ENCODE measurements at places on chromosomes 3 and 15. TPM values are rescaled to one million over a fixed set of nuclear protein-coding genes. Genes with fewer than 3 reads are reported as not detected.

CNTN4 gene
- total RNA-seq: 1.4 TPM

SNX22 gene
- total RNA-seq: 6.5 TPM

PRTG gene
- total RNA-seq: 1.3 TPM

SPTSSB gene
- total RNA-seq: 0.11 TPM

BRPF1 gene
- 9.3 TPM for total RNA-seq

CXCR6 gene
- total RNA-seq: 0.72 TPM

GRCh38 chr15:85633859-85634258 is 160.9 kb downstream of the KLHL25 start:
- no peak for DNase-seq
- H3K4me3 ChIP-seq: no peak overlapping the region
- no peaks in the 10 kb centered on the region for H3K27me3 ChIP-seq
- H3K36me3 ChIP-seq: peaks cover 13% of the 10 kb centered on the region

- no peaks in the 10 kb centered on the region for H3K36me3 ChIP-seq
- no peaks in the 10 kb centered on the region for H3K27me3 ChIP-seq
- H3K27ac ChIP-seq: no peak overlapping the region
These were observed 169.8 kb upstream of the ROBO1 start for GRCh38 chr3:79937567-79937966.

- no peak overlapping the region for H3K4me3 ChIP-seq
- H3K36me3 ChIP-seq: no peaks in the 10 kb centered on the region
- H3K27ac ChIP-seq: no peak overlapping the region
- no peak for DNase-seq
- H3K27me3 ChIP-seq: no peaks in the 10 kb centered on the region
These were observed 61.2 kb upstream of the MCF2L2 start for GRCh38 chr3:183489455-183490210.

GRCh38 chr15:77070495-77071304 is at the start of gene TSPAN3:
Gene TSPAN3, minus strand, starts transcription at chr15:77071109. Its CDS starts 155 bp downstream, at chr15:77070954.
- H3K36me3 ChIP-seq: no peaks in the 10 kb centered on the region
- peak within 1 kb of the TSS; percentile 83 for H3K27ac ChIP-seq

DNA sequence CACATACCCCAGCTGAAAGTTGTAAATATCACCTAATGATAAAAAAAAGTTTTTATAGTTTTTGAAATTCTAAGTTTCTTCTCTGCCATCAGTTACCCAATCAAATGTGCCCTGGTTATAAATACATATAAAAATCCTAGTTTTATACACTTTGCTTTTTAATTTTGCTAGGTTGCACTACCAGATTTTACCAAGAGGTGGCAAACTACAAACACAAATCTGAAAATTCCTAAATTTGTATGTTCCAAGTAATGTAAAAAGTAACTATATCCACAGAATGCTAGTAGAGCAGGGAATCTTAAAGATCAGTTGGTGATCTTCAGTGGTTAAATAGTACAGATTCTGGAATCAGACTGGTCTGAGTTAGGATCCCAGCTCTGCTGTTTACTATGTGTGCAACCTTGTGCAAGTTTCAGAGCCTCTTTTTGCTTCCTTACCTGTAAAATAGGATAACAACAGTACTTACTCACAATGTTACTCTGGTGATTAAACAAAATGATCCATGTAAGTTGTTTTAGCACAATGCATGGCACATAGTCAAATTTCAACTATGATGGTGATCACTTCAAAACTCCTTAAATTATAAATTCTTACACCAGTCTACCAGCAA is 11.0 kb downstream of the TRPM7 start:
- peaks cover 11% of the 10 kb centered on the region for H3K4me1 ChIP-seq
- no peaks in the 10 kb centered on the region for H3K27me3 ChIP-seq

DNA sequence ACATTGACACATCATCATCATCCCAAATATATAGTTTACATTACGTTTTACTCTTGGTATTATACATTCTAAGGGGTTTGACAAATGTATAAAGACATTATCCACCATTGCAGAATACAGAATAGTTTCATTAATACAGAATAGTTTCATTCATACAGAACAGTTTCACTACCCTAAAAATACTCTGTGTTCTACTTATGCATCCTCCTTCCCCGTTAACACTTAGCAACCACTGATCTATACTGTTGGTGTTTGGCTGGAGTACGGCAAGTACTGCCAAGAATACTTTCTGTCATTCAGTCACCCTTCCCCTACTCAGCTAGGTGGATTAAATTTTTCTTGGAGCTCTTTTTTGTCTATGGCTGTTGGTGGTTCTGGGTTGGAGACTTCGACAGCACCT is 33.4 kb downstream of the LEKR1 start:
- H3K4me1 ChIP-seq: no peaks in the 10 kb centered on the region
- no peaks in the 10 kb centered on the region for H3K27me3 ChIP-seq
- H3K36me3 ChIP-seq: no peaks in the 10 kb centered on the region
- H3K27ac ChIP-seq: no peak overlapping the region
- no peak overlapping the region for H3K4me3 ChIP-seq
- DNase-seq: no peak

GRCh38 chr15:58043192-58043903 is 22.2 kb downstream of the ALDH1A2 start:
- H3K4me3 ChIP-seq: no peak overlapping the region
- no peak overlapping the region for H3K27ac ChIP-seq
- H3K36me3 ChIP-seq: no peaks in the 10 kb centered on the region
- DNase-seq: no peak
- no peaks in the 10 kb centered on the region for H3K27me3 ChIP-seq

GRCh38 chr15:36590838-36591237 is 11.4 kb downstream of the CDIN1 start:
- DNase-seq: no peak
- no peaks in the 10 kb centered on the region for H3K4me1 ChIP-seq
- no peak overlapping the region for H3K27ac ChIP-seq
- H3K36me3 ChIP-seq: no peaks in the 10 kb centered on the region

- H3K27ac ChIP-seq: no peak overlapping the region
- H3K27me3 ChIP-seq: no peaks in the 10 kb centered on the region
- H3K4me1 ChIP-seq: peaks cover 23% of the 10 kb centered on the region
- H3K4me3 ChIP-seq: no peak overlapping the region
- no peak for DNase-seq
These were observed 54.1 kb upstream of the AKAP13 start for GRCh38 chr15:85326291-85326690.

GRCh38 chr3:72031581-72031980 is 246.6 kb upstream of the PROK2 start:
- H3K27me3 ChIP-seq: no peaks in the 10 kb centered on the region
- no peak overlapping the region for H3K27ac ChIP-seq
- peaks cover 24% of the 10 kb centered on the region for H3K4me1 ChIP-seq
- no peak for DNase-seq

GRCh38 chr3:45252826-45253225 is 26.7 kb upstream of the TMEM158 start:
- no peak overlapping the region for H3K27ac ChIP-seq
- H3K4me3 ChIP-seq: no peak overlapping the region
- no peaks in the 10 kb centered on the region for H3K27me3 ChIP-seq
- no peaks in the 10 kb centered on the region for H3K4me1 ChIP-seq
- DNase-seq: no peak

GRCh38 chr15:43762824-43763223 is 13.9 kb downstream of the ELL3 start:
- no peaks in the 10 kb centered on the region for H3K4me1 ChIP-seq
- no peak overlapping the region for H3K4me3 ChIP-seq
- H3K27me3 ChIP-seq: no peaks in the 10 kb centered on the region

DNA sequence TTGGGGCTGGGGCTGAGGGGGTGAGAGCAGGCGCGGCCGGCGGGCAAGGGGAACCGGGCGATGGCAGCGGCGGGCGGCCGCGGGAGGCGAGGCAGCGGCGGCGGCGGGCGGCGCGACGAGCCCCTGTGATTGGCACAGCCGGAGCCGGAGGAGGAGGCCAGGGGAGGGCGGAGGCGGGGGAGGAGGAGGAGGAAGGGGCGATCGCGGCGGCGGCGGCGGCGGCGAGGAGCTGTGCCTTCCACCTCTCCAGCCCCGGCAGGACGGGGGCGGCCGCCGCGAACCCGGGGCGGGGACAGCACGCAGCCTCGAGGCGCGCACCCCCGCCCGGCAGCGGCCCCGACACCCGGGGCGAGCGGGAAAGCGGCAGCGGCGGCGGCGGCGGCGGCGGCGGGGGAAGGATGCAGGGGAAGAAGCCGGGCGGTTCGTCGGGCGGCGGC is at the start of gene SLCO3A1:
SLCO3A1 (plus strand) TSS at position 198 of the 437 bp plus-strand sequence.
- H3K27me3 ChIP-seq: no peaks in the 10 kb centered on the region
- H3K4me1 ChIP-seq: peaks cover 32% of the 10 kb centered on the region
- no peaks in the 10 kb centered on the region for H3K36me3 ChIP-seq
- peak within 1 kb of the TSS; percentile 83 for H3K4me3 ChIP-seq

GRCh38 chr15:53458736-53459135 is 300.7 kb downstream of the WDR72 start:
- no peak overlapping the region for H3K4me3 ChIP-seq
- no peaks in the 10 kb centered on the region for H3K27me3 ChIP-seq
- no peak overlapping the region for H3K27ac ChIP-seq
- H3K36me3 ChIP-seq: no peaks in the 10 kb centered on the region
- no peak for DNase-seq
- no peaks in the 10 kb centered on the region for H3K4me1 ChIP-seq

DNA sequence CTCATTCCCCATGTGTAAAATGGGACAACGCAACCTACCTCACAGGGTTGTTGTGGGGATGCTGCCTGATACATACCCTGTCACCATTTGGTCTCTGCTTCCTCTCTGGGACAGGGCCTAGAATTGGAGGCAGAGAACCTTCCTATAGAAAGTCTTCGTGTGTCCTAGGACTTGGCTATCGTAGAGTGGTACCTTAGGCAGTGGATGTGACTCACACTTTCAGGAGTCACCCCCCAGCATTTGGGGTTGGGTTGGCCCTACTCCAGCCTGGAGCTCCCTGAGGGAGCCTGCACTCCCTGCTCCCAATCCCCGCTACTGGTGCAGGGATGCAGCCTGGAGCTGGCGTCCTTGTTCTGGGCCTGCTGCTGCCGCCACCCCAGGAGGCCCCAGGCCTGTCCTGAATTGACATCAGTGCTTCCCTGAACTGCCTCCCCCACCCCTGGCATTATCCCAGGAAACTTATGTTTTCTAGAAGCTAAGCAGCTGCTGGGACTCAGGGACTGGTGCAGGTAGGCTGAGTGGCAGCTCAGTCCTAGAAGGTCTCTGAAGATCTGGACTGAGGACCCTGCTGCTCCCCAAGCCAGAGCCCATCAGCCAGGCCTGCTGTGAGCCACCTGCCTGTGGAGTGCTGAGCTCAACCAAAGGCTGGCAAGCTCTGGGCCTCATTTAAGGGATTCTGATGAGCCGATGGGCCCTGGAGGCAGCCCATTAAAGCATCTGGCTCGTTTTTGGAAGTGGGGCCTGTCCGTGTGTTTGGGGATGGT is 9.9 kb downstream of the C15orf39 start:
- H3K4me1 ChIP-seq: peaks cover 33% of the 10 kb centered on the region
- no peak for DNase-seq
- H3K4me3 ChIP-seq: no peak overlapping the region
- no peak overlapping the region for H3K27ac ChIP-seq
- H3K36me3 ChIP-seq: peaks cover 38% of the 10 kb centered on the region

GRCh38 chr3:105700575-105700974 is 168.2 kb downstream of the CBLB start:
- peaks cover 73% of the 10 kb centered on the region for H3K36me3 ChIP-seq
- no peaks in the 10 kb centered on the region for H3K27me3 ChIP-seq
- DNase-seq: no peak
- H3K4me3 ChIP-seq: no peak overlapping the region
- no peak overlapping the region for H3K27ac ChIP-seq

GRCh38 chr3:15974647-15975046 is 176.9 kb upstream of the ANKRD28 start:
- H3K27me3 ChIP-seq: no peaks in the 10 kb centered on the region
- H3K4me3 ChIP-seq: no peak overlapping the region
- H3K36me3 ChIP-seq: no peaks in the 10 kb centered on the region
- no peaks in the 10 kb centered on the region for H3K4me1 ChIP-seq
- DNase-seq: no peak

- peaks cover 4% of the 10 kb centered on the region for H3K4me1 ChIP-seq
- peaks cover 40% of the 10 kb centered on the region for H3K27me3 ChIP-seq
- H3K27ac ChIP-seq: no peak overlapping the region
- H3K4me3 ChIP-seq: peak overlapping the region; percentile 37
These were observed 31.5 kb upstream of the ADAMTS17 start for GRCh38 chr15:100373120-100373896.

DNA sequence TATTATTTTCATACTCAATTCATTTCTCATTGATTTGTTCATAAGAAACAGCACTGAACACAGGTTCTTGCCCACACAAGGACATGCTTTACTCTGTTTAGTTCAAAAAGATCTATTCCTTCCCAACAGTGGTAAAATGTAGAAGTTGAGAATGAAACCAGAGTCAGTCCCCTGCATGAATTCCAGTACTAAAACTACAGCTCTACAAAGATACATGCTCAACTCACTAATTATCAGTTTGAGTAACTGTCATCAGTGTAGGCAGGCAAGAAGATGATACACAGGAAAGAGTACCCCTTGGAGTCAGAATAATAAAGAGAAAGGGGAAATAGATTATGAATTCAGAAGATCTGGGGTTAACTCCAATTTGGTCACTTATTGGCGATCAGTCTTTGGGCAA is 43.2 kb downstream of the NR2E3 start:
- DNase-seq: no peak
- H3K27ac ChIP-seq: no peak overlapping the region
- peaks cover 76% of the 10 kb centered on the region for H3K36me3 ChIP-seq
- H3K4me3 ChIP-seq: no peak overlapping the region

DNA sequence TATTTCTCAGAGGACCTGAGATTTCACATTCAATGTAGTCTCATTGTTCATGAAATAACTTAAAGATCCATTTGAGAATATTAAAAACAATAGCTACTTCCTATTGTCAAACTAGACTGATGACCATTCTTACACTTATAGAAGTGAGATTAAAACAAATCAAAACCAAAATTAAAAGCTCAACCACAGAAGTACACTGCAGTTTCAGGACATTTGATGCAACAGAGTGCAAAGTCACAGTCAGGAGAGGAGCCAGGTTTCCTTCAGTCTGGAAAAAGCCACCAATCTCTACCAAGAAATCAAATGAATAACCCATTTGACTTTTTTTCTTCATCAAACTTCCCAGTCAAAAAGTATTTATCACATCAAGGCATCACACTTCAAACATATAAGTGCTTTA is 5.5 kb downstream of the CCPG1 start:
- peaks cover 18% of the 10 kb centered on the region for H3K4me1 ChIP-seq
- H3K4me3 ChIP-seq: no peak overlapping the region
- DNase-seq: no peak
